ENCODE measurements at places on chromosomes 12 and 14. TPM values are rescaled to one million over a fixed set of nuclear protein-coding genes. Genes with fewer than 3 reads are reported as not detected.

Gene TPPP2
- total RNA-seq, result not detected

Gene MAX
- 57.7 TPM for total RNA-seq

Gene MMP17
- 41.5 TPM for total RNA-seq

Gene SLC48A1
- total RNA-seq, result 21.0 TPM

Gene RNASE7
- total RNA-seq, result not detected

Gene FANCM
- 13.8 TPM for total RNA-seq

Gene CCDC177
- total RNA-seq, result 5.3 TPM

Gene SRRM4
- 11.5 TPM for total RNA-seq

Gene LTB4R2
- total RNA-seq, result 1.8 TPM

Gene GPHN
- total RNA-seq, result 100 TPM

Gene SLCO1B1
- not detected for total RNA-seq

Gene KRT83
- total RNA-seq, result not detected

Gene WNT1
- total RNA-seq, result not detected

Gene POTEM
- not detected for total RNA-seq

Gene LBHD2
- total RNA-seq, result 1.2 TPM

Gene CNTN1
- 654 TPM for total RNA-seq

Gene NELL2
- total RNA-seq, result 462 TPM

Gene KLHL33
- 0.23 TPM for total RNA-seq

Gene HELB
- total RNA-seq, result 6.0 TPM

Gene FOXN4
- 0.23 TPM for total RNA-seq

Gene PMCH
- total RNA-seq, result 109 TPM

Gene SLC25A21
- 2.1 TPM for total RNA-seq

Gene WDR20
- total RNA-seq, result 34.8 TPM

Gene HOXC11
- total RNA-seq, result not detected

Gene KCNH3
- 9.2 TPM for total RNA-seq

Gene COCH
- 36.4 TPM for total RNA-seq

Gene EIF2S1
- total RNA-seq, result 100 TPM

Gene ADGRD1
- 5.1 TPM for total RNA-seq

Gene DAO
- not detected for total RNA-seq

Gene VAMP1
- total RNA-seq, result 27.2 TPM

Gene SLC8A3
- total RNA-seq, result 70.4 TPM

Gene SYT1
- total RNA-seq, result 235 TPM

Gene MIP
- not detected for total RNA-seq

Gene SSTR1
- 14.3 TPM for total RNA-seq

Gene FOXG1
- total RNA-seq, result 19.8 TPM

All from diencephalon (tissue), 1 donor.